Activated CD8-positive, alpha-beta memory T cell treated with anti-CD3 and anti-CD28 coated beads, Interleukin-2, amount 10 ng/mL, durations not matched to agents 7 days and 5 days (primary cell): ENCODE measurements at places on chromosomes 12 and 14. TPM values are rescaled to one million over a fixed set of nuclear protein-coding genes. Genes with fewer than 3 reads are reported as not detected.

DNA sequence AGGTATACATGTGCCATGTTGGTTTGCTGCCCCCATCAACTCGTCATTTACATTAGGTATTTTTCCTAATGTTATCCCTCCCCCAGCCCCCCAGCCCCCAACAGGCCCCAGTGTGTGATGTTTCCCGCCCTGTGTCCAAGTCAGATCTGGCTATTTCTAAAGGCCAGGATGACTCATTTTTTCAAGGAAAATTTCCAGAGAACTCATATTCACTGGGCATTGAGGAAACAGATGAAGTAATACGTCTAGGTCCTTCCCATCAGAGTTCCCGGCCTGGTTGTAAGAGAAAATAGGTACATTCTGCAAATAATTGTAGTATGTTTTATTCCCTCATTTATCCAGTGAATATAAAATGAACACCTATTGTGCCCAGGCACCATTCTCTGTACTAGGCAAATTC lies 345.2 kb downstream of the BCL11B start:
- no peak overlapping the region for H3K27ac ChIP-seq
- H3K4me1 ChIP-seq, result peaks cover 11% of the 10 kb centered on the region

Gene NTF3
- not detected for total RNA-seq

Gene CNOT2
- total RNA-seq, result 68.4 TPM

Gene CEBPE
- 0.79 TPM for total RNA-seq

Gene CDH24
- 2.4 TPM for total RNA-seq

Gene MSI1
- total RNA-seq, result 0.07 TPM

DNA sequence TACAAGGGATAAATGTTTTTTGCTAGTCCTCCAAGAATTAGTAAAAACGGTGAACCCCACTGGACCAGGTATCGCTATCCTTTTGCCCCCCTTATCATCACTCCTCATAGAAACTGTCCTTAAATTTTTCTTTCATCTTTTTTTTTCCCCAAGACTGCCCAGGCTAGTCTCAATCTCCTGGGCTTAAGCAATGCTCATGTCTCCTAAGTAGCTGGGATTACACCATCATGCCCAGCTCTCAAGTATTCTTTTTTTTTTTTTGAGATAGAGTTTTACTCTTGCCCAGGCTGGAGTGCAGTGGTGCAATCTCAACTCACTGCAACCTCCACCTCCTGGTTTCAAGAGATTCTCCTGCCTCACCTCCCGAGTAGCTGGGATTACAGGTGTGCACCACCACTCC lies 9.7 kb downstream of the IRF2BPL start:
- peaks cover 25% of the 10 kb centered on the region for H3K4me1 ChIP-seq
- H3K27ac ChIP-seq, result no peak overlapping the region
- H3K4me3 ChIP-seq, result no peak overlapping the region
- no peaks in the 10 kb centered on the region for H3K36me3 ChIP-seq
- no peaks in the 10 kb centered on the region for H3K27me3 ChIP-seq

- peaks cover 16% of the 10 kb centered on the region for H3K4me1 ChIP-seq
- no peak overlapping the region for H3K27ac ChIP-seq
These were observed 382.5 kb upstream of the ATP2B1 start for GRCh38 chr12:90090929-90091651.

DNA sequence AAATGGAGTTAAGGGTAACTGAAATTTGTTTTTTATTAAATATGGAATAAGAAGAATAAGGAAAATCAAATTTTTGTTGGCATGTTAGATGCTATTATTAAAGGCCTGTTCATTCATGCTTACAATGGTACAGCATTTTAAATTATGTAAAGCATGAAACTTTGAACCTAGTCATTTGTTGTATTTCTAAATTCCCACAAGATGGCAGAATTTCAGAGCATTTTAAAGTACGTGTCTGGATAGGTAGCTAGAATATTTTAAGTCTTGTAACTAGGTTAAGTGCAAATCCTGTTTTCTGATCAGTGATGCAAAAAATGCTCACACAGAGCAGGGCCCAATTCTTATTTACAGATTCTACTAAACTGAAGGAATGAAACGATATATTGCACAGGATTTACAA lies 585.6 kb upstream of the MIS18BP1 start:
- H3K27me3 ChIP-seq, result no peaks in the 10 kb centered on the region
- no peaks in the 10 kb centered on the region for H3K4me1 ChIP-seq
- H3K36me3 ChIP-seq, result no peaks in the 10 kb centered on the region
- no peak for DNase-seq
- H3K4me3 ChIP-seq, result no peak overlapping the region

Gene NRXN3
- not detected for total RNA-seq

Gene CHGA
- not detected for total RNA-seq
